ENCODE measurements at places on chromosomes 12 and 14. TPM values are rescaled to one million over a fixed set of nuclear protein-coding genes. Genes with fewer than 3 reads are reported as not detected.

The GPR132 gene
- 0.38 TPM for polyA plus RNA-seq

GRCh38 chr14:29236401-29236800, 469.8 kb downstream of the FOXG1 start:
- no peak for DNase-seq

DNA sequence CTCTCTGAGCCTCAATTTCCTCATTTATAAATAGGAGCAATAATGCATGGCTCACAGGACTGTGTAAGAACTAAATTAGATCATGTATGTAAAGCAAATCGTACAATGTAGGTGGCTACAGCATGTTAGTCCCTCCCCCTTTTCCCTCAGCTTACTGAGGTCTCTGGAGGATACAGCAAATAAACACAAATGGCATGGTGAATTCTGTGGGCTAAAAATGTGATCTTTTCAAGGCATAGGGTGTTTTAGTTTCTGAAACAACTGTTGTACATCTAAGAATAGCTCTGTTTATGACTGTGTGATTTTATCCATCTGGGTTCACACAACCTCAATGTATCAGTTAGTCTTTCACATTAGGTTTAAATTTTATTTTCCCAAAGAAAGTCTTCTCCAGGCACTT, 121.2 kb upstream of the PLEKHG7 start:
- no peak for DNase-seq

DNA sequence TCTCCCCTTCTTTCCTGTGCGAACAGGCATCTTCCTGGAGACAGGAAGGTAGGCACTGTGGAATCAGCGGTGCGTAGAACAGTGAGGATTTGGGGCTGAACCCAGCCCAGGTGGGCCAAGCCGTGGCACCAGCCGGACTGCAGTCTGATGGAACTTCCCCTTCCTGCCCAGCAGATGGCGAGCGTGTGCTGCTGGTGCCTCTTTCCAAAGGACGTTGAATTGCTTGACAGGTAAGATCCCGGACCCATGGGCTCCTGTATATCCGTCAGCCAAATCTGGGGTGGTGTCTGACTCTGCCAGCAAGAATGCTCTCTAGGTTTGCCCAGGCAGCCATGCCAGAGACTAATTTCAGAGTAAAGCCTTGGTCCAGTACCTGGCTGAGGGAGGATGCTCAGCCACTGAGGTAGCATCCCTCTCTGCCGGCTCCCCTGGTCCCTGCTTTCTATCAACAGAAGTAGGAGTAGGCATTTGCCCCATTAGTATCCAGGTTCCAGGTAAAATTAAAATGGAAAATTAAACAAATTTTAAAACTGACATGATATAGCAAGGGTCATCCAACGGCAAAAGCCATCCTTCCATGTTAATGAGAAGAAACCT, 21.1 kb upstream of the KCNA5 start:
- DNase-seq: peak; percentile 55

The RERG gene
- polyA plus RNA-seq: 6.7 TPM

DNA sequence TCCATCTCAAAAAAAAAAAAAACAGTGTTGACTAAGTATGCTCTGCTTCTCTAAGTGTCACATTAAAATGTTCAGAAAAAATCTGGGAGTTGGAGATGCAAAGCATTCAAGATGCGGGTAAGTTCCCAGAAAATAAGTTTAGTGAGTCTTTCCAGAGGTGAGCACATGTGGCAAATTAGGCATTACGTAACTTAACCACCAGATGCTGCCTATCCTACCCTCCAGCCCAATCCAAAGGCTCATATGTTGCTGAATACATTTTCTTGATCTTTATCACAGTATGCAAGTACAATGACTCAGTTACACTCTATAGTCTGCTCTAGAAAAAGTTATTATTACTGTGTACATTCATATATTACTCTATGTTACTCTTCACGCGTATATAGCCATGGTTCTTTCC, 3.6 kb downstream of the SLC2A14 start:
- DNase-seq: no peak

Measured in pancreas (tissue), 10 donors.